ENCODE measurements at places on chromosomes 16 and 17.

DNA sequence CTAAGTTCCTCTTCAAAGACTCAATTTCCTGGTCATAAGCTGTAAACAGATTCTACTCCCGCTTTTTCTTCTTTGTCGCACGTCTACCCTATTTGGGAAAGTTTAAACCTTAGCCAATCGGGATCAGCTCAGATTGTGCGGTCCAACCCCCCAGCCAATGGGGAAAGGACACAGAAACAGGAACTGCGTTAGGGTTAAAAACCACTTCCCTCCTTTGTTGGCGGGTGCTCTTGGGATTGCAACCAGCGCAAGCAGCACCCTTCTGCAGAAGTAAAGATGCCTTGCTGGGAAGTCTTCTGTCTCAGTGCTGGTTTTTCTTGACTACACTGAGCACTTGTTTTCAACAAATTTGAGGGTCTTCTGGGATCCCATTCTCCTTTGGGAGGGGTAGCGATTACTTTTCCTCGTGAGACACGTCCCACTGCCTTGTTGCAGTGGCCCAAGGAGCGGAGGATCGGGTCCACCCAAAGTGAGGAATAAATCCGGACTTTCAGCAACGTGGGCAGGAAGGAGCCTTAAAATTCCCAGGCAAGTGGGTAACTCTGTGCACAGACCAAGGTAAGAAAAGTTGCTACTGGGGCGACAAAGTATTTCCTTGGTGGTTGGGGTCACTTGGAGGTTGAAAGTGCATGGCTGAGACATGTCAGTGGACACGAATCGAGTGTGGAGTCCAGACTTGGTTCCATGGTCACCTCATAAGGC, 1.0 kb upstream of the YPEL3 start:
- no peak for DNase-seq

- DNase-seq: no peak
Measured at GRCh38 chr17:43831633-43832032, 1.3 kb downstream of the MPP3 start.

- no peak for DNase-seq
Measured at GRCh38 chr16:14491861-14492529, 138.1 kb downstream of the PARN start.

- DNase-seq: no peak
Measured at GRCh38 chr17:19672009-19672750, 23.6 kb downstream of the ALDH3A2 start.

- DNase-seq: no peak
Measured at GRCh38 chr17:69528035-69528434, 113.5 kb downstream of the MAP2K6 start.

DNA sequence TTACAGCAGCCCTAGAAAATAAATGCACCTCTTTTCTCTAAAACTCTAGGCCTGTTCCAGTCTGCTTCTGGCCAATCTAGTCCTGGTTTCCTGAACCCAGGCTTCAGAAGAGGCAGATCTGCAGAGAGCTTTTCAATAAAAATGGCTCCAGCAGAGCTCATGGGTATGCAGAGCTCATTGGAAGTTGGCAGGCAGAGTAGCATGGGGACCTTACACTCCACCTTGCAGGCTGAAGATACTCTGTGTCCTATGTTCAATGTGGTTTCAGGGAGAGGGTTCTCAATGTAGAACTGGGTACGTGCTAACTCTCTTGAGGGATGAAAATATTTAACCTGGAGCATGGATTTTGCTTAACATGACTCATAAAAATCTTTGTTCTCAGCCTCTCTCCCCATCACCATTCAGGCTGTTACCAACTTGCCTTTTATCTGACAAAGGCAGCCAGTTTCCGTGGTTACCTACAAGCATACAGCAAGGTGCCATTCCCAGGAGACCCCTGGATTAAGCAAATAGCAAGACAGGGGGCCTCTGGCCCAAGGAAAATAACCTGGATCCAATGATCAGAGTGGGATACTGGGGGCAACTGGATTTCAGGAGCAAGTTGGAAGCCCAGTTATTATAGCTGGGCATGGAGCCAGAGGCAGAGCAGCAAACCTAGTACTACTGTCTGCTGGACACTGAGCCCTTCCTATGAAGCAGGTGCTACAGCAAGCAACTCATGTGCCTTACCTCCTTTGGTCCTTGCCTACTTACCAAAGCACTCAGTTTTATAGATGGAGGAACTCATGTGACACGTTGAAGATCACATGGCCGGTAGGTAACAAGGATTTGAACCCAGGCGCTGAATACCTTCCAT, 98.2 kb upstream of the DHX40 start:
- no peak for DNase-seq

DNA sequence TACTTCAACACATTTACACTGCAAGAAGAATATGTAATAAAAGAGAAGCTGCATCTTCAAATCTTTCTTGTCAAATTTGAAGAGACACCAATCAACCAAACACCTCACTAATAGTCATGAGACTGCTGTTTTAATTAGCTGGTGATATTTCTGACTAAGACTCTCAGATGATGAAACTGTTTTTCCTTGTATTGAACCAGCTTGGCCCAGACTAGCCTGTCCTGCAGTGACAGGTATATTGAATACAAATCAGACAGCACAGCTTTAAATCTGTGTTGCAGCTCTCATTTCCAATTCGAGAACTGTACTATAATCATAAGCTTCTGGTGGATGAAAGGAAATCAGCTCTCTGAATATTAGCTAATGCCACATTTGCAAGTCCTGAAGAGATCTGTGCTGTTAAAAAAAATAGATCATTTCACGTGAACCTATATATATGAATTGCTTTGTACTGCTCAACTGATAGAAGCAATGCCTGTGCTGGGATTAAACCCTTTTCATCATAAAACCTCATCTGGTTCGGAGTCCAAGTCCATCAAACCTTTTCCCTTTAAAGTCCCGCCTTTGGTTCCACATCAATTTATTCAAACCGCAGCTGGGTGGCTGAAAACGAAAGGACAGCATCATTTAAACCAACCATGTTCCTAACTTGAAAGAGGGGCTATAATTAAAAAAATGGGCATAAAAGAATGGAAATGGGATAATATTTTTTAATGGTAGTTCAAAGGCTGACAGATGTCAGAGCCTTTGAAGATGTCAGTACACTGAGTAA, 306.2 kb downstream of the CEP112 start:
- no peak for DNase-seq

GRCh38 chr16:87701505-87701921, 64.3 kb downstream of the KLHDC4 start:
- DNase-seq: no peak

DNA sequence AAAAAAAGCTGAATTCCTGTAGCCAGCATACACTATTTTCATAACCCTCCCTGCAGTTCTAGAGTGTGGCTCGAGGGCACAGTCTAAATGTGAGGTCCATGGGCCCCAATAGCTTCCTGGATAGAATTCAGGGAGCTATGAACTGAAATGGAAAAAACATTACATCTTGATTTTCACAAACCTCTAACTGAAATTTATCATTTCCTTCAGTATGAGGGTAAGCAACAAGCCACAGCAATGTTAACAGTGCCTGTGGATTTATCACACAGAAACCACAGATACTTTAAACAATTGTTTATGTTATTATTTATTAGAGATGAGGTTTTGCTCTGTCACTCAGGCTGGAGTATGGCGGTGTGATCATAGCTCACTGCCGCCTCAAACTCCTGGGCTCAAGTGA, 18.2 kb downstream of the TMEM92 start:
- DNase-seq: no peak

DNA sequence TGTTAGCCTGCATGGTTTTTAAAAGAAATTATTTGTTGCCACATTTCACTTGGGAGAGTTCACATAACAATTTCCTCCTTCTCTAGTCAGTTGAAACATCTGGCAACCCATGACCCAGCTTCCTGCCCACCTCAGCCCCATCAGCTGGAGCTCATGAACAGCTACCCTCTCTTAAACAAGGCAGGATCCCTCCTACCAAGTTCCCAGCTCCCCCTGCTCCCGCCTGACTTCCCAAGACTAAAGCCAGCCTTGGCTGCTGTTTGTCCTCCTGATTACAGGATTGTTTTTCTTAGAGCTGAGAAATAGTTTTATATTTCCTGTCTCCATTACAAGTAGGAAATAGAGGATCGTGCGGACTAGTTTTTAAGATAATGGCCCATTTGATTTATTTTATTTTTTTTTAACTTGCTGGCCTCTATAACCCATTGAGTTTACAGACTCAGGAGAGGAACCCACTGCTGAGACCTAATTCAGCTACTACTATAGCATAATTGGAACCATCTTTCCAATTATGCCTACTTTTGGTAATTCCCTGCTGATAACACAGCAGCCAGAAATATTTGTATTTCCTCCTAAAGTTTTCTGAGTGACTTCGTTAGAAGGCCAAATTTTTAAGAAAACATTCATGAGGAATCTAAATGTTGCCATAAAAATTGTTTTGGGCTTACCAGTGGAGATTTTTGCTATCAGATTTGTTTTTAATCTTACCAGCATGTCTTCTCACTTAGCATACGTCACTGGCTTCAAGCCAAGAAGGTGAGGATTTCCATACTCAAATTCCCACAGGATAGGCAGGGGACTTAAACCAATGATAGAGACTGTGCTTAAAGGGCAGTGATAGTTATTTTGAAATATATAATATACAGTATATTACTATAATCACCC, 90.0 kb downstream of the ELAC2 start:
- no peak for DNase-seq

GRCh38 chr16:57643910-57644309, 15.5 kb downstream of the ADGRG1 start:
- no peak for DNase-seq

DNA sequence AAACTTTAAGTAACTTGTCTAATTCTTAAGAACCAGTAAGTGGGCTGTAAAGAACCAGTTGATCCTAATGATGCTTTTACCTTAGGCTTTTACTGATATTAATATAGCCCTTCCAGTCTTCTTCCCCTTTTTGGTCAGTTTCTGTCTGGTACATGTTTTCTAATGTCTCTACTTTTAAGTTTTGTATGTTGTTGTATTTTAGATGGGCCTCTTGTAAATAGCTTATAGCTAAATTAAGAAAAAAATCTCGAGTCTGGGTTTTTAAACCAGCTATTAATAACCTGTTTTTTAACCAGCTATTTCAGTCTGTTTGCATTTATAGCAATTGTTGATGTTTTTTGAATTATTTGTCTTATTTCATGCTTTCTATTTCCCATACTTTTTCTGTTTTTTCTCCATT, 79.0 kb downstream of the PITPNC1 start:
- DNase-seq: no peak

DNA sequence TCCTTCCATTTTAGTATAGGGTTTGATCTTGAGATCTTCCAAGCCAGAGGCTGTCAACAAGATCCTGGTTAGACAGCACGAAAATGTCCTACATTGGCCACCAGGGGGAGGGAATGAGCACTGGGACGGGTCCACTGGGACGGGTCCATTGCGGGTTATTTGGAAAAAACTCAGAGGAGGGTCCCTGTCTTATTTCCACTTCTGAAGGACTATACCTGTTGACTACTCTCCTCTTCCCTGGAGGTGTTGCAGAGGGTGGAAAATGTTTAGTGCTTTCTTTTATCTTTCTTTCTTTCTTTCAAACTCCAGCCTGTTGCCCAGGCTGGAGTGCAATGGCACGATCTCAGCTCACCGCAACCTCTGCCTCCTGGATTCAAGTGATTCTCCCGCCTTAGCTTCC, 2.5 kb downstream of the TTLL6 start:
- DNase-seq: peak; percentile 59

DNA sequence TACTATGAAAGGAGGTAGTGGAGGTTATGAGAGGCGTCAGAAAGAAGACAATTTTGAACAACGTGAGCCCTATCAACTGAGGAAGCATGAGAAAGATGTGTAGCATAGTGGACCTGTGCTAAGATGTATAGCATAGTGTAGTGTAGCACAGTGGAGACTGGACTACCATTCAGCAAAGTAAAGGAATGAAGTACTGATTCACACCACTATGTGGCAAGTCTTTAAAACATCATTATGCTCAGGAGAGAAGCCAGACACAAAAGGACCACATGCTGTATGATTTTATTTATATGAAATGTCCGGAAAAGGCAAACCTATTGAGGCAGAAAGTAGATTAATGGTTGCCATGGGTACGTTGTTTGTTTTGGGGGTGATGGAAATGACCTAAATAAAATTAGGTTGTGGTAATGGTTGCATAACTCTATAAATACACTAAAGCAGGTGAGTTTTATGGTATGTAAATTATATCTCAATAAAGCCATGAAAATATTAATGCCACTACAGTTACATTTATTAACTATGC, 20.4 kb upstream of the XYLT1 start:
- no peak for DNase-seq

DNA sequence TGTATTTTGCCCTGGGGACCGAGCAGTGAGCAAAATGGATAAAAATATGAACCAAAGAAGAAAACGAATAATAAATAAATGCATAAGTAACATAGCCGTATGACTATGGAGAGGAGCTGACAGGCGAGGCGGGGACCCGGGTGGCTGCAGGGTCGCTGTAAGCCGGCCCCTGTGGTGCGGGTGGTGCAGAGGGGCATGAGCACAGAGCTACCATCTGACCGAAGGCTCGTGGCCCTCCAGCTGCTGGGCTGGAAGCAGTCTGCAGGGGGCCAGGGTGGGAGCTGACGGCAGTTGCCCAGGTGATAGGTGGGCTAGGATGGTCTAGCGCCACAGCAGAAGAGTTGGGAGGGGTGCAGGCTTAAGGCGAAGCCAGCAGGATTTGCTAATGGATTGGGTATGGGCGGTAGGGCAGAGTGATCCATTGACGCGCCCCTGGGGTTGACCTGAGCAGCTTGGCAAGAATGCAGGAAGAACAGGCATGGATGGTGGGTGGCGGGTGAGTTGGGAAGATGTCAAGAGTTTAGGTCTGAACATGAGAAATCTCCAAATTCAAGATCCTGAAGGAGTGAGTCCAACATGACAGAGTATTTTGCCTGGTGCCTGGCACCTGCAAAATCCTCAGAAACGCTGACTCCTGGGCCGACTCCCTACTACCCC, 228.0 kb downstream of the FOXL1 start:
- no peak for DNase-seq

GRCh38 chr17:33750943-33751701, 458.0 kb upstream of the ASIC2 start:
- DNase-seq: peak; percentile 48

GRCh38 chr17:59406808-59407381, 75.4 kb downstream of the YPEL2 start:
- no peak for DNase-seq

DNA sequence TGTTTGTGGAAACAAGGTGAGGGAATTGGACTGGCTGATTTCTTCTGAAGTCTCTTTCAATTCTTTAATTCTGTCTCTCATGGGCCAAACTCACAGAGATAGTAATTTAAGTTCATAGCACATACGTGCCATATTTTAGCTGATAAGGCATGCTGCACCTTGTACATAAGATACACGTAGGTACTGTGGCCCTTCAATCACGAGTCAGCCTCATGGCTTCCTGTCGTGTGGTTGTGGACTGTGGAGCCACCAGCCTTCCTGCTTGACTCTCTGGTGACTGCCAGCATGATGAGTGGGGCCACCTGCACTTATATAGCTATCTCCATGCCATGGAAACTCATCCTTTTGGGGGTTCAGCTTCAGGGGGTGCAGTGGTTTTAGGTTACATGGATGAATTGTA, 25.1 kb downstream of the KSR1 start:
- peak; percentile 58 for DNase-seq

GRCh38 chr17:44350733-44351226, 5.7 kb downstream of the GRN start:
- peak; percentile 72 for DNase-seq

- DNase-seq: no peak
Measured at GRCh38 chr17:54771409-54771915, 129.2 kb upstream of the TOM1L1 start.

GRCh38 chr17:61503961-61504360, 51.7 kb downstream of the TBX4 start:
- no peak for DNase-seq

Data from CD4-positive, alpha-beta T cell treated with Interleukin-6 at 100 ng/mL for 8 hours (primary cell).